ENCODE measurements at places on chromosomes 5 and 9. TPM values are rescaled to one million over a fixed set of nuclear protein-coding genes. Genes with fewer than 3 reads are reported as not detected.

- DNase-seq: no peak
Observed at GRCh38 chr9:108655818-108656217, 200.0 kb downstream of the ACTL7B start.

DNA sequence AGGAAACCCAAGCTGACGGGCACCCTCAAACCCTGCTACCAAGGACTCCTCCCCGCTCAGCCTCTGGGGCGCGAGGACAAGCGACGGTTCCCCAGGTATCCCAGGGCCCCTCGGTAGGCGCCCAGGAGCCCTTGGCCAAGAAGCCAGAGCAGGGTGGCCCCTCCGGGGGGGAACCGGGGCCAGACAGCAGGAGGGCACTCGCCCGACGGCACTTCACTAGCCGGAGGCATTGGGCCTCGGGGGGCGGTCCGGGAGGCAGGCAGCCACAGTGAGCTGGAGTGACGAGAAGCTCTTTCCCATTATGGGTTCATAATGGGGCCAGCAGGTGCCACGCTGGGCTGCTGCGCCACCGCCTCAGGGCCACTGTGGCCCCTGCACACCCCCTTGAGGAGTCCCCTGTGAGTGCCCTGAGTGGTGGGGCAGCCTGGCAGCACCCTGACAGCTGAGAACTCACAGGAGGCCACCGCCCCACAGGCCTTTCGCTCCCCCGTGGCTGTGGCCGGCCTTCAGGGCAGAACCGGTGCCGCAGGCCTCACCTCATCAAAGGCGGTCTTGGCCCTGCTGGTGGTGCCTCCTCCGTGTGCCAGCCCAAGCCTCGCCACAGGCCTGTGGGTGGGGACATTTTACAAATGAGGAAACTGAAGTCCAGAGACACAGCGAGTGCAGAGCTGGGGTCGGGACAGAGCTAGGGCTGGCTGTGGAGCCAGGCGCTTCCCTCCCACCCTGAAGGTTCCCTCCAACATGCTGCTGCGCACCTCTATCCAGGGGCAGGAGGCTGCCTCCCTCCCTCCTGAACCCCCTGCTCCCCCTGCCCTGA is 68.7 kb downstream of the PSMB7 start:
- no peak for DNase-seq

The GARIN3 gene
- total RNA-seq: not detected

The WNT8A gene
- not detected for total RNA-seq

DNA sequence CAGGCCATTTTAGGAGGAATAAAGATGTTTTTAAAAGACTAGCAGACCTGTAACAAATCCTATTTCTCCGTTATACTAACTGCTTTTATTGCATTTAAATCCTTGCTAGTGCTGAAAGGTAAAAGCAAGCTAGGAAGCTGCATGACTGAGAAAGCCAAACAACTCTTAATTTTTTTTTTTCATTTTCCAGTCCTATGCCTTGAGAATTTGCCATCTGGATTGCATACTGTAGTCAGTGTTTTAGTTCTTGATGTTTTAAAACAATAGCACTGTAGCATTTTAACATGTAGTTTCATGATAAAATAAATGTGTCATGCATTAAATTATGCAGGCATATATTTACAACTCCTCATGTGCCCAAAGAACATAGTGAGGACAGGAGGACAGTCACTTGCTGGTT is 108.4 kb upstream of the FGF10 start:
- DNase-seq: no peak

GRCh38 chr5:133914434-133914833 is 54.0 kb downstream of the C5orf15 start:
- no peak for DNase-seq

Data from myocyte (in vitro differentiated cells).